ENCODE measurements at places on chromosomes 12 and 14.

DNA sequence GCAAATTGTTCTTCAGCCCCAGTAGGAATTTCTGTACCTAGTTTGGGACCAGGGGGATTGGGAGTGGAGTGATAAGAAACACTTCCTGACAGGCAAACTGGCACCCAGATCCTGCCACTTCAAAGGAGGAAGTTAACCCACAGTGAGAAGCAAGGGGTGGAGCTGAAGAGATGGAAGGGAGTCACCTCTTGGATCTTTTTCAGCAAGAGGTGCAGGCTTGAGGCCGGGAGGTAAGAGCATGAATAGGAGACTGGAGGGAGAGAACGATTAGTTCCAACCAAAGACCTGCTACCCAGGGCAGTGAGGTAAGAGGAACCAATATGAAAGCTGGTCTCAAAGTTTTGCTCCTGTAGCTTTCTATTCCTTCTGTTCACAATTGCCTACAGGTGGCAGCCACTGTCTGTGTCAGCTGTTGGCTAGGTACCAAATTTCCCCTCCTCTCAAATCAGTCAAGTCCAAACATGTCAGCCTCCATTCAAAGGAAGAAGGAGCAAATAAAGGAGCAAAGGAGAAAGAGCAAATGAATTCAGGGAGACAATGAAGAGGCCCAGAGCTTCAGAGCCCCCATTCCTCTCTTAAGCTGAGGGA is 14.9 kb upstream of the TAC3 start:
- no peak for DNase-seq

DNA sequence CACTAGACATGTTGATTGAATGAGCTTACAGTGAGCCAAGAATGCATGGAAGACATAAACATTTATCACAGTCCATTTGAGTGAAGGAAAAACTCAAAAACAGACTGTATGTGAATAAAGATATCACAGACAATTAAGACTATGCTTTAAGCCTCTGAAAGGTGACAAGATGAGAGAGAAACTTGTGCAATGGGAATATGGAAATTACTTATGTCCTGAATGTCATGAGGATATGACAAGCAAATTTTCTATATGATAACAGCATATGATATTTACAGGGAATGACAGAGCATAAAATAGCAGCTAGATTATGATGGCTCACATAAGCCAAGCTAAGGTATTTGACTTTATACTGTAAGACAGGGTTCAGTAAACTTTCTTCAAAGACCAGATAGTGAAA is 1153.1 kb upstream of the USP15 start:
- no peak for DNase-seq

DNA sequence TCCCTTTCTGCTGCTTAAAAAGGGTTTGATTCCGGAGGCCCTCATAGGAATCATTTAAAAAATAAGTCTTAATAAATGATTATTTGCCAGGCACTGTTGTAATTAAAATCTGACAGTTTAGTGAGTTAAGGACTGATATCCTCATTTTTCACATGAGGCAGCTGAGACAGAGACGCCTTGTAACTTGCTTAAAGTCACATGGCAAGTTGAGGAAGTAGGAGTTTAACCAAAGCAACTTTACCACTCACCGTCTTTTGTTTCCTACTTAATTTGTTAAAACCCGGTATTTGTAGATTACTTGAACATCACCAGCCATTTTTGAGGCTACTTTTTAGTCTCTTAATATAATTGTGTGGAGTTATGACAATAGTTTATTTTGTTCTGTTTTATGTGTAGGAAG is 2.4 kb downstream of the TIGAR start:
- no peak for DNase-seq

- peak; percentile 63 for DNase-seq
Measured at GRCh38 chr12:62813031-62813829, 121.7 kb downstream of the PPM1H start.

DNA sequence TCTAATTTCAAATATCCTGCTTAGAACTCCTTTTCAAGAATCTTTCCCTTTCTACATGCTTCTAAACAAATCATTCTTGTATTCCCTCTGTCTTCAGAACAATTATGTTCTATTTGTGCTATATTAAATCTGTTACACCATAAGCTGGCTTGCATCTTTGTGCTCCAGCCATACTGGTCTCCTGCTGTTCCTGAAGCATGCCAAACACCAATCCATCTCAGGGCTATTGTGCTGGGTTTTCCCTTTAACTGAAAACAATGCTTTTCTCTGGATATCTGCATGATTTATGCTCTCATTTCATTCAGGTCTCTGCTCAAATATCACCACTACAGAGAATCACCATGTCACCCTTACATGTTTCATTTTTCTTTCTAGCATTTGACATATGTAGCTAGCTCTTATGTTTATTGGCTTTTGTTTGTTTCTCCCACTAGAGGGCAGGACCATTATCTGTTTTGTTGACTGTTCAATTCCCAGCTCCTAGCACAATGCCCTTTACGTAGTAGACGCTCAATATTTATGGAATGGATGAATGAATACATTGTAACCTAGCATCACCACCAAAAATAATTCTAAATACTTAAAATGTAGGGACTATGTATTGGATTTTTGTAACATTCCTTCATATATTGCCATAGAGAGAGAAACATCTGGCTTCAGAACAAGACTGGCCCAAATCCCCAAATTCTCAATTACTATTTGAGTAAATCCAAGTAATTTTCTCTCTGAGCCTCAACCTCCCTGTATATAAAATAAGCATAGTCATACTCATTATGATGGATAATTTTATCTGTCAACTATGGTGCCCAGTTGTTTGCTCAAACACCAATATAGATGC is 302.0 kb upstream of the SYT1 start:
- no peak for DNase-seq

DNA sequence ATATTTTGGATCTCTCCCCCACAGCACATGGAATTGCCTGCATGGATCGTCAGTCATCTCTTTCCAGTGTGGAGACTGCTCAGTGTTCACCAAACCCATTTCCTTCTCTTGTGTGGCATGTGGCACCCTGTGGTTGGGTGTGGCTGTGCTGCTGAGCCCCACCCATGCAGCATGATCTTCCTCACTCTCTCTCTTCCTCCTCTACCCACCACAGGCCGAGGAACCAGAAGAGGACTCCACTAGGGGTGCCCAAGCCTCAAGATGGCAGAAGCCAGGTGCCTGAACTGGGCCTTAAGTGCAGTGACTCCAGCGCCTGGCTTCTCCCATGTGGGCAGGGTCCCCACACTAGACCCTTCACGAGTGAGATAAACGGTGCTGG is 66.8 kb upstream of the GPR68 start:
- no peak for DNase-seq

DNA sequence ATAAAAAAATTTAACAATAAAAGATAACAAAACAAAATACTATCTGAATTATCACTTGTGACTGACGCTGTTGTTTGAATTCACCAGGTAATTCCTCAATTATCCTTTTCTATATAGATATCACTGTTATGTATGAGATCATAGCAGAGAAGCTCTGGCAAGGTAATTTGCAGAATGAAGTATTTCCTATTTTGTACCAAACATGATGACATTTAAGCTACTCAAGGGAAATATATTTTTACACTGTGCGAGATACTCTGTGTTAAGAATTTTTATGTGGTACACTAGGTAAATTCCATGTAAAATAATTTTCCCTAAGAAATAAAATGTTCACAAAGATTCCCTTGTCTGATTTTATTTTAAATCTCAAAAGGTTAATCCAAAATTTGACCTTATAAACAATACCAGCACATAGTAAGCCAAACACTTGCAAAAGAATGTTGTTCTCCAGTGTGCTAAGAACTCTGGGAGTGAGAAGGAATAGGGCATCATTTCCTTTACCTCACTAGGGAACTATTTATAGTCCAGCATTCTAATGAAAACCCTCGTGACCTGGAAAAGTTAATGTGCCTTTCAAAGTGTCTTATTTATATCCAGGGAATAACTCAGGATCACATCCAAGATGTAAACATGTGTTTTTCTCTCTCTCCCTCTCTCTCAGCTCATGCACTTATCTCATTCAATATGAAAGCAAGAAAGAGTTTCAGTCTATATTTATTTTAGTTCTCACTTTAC is 115.2 kb upstream of the RAP1B start:
- DNase-seq = peak; percentile 45
